ENCODE measurements at places on chromosomes 16 and 17.

DNA sequence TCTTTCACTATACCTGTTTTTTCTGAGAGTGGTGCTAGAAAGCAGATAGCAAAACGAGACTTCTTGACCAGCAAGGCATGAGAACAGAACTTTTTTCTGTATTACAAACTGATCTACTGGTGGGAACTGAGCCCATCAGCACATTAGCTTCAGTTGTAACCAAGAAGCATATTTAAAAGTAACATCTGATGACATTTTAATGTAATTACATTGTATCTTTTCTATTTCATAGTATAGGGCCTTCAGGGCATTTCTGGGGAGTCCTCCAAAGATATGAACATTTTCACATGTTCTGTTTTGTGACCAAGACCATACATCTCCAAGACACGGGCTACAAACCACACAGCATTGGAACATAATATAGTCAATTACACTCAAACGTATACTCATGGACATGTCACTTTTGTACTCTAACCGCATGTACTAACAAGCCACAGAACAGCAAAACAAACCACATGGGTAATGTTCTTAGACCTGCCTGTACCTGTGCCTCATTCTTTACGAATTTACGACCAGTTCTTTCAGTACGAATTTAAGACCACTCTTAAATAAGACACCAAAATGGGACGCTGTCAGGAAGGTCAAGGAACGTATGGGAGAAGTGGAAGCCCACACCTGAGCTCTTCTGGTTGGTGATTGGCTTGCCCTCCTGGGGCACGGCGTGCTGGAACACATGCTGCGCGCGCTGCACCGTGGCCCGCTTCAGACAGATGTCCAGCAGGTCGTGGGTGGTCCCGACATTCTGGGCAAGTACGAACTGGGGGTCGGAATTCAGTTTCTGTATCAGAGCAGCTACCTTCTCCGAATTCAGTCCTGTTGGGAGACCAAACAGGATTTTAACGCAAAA is 825 bp downstream of the BLMH start:
- DNase-seq, result no peak

DNA sequence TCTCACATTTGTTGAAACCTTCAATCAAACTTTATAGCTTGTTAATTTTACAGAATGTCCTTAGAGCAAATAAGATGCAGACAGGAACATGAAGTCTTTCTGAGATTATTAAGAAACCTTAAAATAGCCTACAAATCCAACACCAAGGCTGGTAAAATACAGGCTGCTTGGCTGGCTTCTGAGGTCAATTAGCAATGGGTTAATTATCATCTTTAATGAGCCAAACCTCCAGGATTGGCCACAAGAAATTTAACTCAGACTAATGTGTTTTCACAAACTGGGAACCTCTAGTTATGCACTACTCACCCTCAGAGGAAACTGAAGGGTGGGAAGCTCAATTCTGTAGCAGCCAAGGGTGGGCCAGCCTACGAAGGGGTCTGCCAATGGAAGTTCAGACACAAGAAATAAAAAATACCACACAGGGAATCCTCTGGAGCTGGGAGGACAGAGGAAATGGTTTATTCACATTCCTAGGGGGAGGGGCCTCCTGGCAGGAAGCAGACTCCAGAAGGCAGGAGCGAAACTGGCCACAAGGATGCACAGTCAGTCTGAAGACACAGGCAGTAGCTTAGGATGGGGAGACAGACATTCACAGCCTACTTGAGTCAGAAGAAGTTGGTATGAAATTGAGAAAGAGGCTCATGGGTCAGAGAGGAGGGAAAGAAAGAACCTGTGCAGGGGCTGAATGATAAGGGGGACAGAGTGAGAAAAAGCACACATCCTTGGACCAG is 36.1 kb downstream of the HIC1 start:
- DNase-seq, result no peak

GRCh38 chr16:49876716-49877129 is 20.8 kb upstream of the ZNF423 start:
- DNase-seq, result no peak

DNA sequence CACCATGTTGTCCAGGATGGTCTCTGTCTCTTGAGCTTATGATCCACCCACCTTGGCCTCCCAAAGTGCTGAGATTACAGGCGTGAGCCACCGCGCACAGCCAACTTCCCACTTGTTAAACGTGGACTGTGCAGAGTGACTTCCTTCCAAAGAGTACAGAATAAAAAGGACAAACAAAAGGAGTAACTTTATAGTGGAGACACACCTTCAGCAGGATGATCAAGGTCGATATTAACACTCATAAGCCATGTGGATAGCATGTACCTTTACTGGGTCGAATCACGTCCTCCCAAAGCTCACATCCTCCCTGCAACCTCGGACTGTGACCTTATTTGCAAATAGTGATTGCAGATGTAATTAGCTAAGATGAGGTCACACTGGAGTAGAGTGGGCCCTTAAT is 10.1 kb upstream of the ZFP1 start:
- no peak for DNase-seq

- no peak for DNase-seq
These were observed 6.7 kb downstream of the CAMTA2 start for GRCh38 chr17:4980644-4981216.

DNA sequence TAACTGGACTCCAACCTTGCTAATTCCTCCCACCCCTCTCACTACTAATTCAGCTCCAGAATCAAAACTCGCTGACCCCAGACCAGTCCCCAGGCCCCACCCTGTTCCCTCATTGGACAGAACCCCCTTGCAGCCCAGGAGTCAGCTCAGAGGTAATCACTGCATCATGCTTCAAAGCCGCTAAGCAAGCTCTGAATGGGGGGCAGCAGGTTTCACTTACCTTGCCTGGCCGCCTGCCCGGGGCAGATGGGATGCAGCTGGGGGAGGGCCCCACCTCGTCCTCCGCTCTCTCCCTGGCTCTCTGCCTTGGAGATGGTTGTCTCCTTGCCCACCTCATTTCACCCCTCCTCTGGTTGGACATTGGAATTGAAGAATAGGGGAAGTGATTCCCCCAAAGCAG is 4.8 kb upstream of the NGFR start:
- DNase-seq, result no peak

DNA sequence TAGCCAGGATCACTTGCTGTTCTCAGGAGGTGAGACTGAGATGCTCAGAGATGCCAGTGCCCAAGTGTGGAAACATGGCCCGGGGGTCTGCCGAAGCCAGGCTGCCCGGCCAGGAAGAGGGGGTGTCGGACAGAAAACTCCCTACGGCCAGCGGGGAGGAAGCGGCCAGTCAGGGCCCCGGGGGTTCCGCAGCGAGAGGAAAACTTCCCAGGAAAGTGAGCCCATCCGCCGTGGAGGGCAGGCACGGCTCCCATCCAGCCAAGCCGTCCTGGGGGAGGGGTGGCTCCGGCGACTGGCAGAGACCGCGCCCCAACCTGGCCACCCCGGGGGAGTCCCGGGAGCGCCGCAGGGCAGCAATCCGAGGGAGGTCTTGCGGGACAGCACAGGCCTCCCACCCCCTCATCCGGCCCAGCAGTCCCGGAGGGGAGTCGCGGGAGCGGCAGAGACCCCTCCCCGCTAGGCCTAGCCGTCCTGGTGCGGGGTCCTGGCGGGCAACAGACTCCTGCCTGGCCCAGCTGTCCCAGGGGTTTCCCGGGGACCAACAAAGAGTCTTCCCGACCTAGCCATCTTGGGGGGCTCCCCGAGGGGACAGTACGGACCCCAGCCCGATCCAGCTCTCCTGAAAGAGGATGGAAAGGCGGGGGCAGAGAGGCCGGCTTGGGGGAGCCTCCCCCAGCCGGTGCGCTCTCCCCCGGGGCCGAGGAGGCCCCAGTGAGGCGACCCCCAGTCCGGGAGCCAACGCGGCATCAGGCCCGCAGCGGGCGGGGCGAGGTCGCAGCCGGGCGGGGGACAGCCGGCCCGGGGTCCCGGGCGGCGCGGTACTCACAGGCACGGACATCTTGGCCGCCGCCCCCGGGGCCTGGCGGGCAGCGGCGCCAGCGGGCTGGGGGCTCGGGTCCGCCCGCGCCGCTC is 13.8 kb upstream of the BCAR1 start:
- DNase-seq, result no peak

GRCh38 chr16:79765901-79766394 is 165.4 kb upstream of the MAF start:
- DNase-seq, result no peak

DNA sequence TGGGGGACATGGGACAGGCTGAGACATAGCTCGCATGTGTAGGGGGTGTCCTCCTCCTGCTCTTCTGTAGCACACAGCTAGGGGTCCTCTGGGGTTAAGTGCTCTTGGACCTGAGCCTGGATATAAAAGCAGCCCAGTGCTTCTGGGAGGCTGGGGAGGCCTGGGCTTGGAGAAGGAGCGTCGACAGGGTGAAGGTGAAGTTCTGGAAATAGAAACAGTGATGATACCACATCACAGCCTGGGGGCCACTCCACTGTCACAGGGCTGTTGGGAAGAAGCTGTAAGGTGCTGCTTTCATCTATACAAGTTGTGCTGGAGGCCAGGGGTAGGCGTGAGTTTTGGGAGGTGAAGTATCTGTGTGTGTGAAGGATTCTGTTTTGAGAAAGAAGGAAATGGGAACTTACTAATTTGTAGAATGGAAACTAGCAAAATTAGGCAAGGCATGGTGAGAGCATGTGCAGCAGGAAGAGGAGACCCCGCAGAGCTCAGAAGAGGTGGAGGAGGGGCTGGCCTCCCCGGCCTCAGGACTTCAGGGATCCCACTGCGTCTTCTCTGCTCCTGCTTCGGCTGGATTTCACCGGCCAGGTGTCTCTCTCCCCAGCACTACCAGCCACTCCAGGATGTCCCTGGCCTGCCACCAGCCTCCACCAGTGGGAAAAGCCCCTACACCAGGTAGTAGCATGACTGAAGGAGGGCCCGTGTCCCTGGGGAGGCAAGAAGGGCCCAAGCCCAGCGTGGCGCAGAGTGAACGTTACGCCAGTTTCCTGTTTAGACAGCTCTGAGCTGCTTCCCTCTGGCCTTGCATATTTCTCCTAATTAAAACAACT is 19.4 kb downstream of the PLCG2 start:
- DNase-seq, result peak; percentile 97

DNA sequence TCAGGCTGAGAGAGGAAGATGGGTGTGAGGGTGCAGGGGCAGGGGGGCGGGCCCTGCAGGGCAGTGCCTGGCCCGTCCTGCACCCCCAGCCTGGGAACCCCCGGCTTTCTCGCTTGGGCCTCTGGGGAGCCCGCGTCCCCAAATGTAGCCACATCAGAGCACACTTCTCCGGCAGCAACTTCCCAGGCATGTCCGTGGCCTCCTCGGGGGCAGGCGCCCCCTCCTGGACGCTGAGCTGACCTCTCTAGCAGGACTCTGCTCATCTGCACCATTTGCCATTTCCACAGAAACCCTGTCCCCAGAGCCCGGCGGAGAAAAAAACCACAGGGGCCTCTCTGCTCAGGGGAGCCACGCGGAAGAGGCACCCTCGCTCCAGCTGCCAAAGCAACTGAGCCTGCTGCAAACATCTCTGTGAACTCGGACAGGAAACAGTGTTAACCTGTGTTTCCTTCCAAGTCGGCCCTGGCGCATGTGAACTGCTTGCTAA is 63.4 kb downstream of the KLHDC4 start:
- peak; percentile 33 for DNase-seq

DNA sequence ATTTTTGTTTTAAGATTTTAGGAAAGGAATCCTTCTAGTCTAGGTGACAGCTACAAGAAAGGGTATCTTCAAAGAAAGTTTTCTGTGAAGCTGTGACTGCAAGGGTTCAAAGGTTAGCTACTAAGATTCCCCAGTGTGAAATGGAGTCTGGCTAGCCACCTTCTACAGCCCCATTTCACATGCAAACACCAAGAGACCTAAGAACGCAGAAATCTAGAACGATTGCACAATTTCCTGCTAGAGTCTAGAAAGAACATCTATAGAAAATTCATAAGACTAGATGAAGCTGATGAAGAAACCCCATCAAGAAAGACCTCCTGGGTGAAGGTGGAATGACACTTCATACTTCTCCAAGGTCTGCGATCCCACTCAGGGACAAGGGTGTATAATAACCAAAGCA is 77.1 kb downstream of the STX8 start:
- DNase-seq, result no peak

- DNase-seq, result no peak
These were observed 9.9 kb downstream of the ZFHX3 start for GRCh38 chr16:73037845-73038570.

DNA sequence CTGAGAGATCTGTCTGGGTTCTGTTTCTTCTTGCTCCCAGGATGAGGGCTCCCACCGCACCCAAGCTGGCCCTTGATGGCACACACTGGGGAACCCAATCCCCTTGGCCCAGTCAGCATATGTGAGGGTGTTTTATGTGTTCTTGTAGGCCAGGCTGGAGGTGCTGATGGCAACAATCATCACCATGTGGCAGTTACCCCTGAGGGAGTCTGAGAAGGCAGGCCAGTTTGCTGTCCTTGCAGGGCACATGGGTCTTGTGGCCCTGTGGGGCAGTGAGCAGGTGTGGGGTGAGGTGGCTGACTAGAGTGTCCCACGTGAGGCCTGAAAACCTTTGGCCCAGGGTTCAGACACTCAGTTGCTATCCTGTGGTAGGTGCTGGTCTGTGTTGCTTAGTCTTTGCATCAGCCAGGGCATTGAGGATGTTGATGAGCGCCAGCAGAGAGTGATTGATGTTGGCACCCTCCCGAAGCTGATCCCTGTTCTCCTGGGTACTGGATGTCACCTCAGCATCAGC is 2183.0 kb downstream of the TP53TG3F start:
- DNase-seq, result no peak

DNA sequence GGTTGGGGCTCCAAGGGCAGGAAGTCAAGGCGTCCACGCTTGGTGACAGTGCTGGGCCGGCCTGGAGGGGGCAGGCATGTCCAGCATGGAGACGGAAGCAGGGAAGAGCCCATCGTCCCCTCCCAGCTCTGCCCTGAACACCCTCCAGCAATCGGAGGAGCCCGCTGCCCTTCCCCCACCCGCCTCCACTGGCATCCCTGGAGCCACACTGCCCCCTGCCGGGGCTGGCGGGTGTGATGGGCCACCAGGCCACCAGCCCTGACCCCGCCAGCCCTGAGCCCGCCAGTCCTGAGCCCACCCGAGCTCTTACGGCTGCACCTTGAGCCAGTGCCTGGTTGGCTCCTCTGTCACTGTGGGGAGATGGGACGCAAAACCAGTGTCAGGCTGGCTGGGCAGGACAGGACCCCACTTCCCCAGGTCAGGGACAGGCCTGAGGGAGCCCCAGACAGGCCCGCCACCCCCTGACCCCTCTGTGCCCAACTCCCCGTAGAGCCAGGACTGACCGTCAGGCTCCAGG is 4.1 kb upstream of the CDH15 start:
- peak; percentile 28 for DNase-seq

GRCh38 chr16:721765-722540 is 1.0 kb downstream of the ANTKMT start:
- no peak for DNase-seq

- DNase-seq, result no peak
These were observed 102.3 kb upstream of the GOT2 start for GRCh38 chr16:58836427-58836826.

Measured in GM12878 (cell line).